ENCODE measurements at places on chromosomes 16 and 17.

DNA sequence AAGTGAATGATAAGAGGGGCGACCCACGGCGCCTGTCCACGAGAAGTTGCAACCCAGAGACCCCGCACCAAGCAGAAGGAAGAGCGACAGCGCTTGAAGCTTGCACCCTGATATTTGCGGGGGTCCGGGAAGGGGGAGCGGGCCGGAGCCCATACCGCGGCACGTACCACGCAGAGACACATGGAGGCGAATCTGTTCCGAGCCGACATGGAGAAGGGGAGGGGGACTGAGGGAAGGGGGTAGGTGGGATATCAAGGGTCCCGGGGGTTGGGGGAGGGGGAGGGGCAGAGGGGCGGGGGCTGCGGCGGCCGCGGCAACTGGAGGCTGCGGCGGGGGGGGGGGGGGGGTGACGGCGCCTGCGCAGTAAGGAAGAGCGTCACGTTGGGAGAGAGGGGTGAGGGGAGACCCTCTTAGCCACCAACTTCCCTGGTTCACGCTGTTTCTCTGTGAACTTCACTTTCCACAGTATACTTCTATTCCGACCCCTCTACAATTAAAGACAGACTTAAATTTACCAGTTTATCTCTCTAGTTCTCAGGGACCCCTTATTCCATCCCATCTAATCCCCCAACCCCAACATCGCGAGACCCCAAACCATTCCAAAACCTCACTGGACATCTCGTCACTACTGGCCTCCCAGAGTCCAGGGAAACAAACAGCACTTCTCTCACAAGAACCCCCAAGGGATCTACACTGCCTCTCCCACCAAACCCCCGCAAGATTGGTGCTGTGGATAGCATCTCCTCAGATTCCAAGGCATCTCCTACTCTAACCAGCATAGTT, 8.0 kb downstream of the DLG4 start:
- no peak for DNase-seq

DNA sequence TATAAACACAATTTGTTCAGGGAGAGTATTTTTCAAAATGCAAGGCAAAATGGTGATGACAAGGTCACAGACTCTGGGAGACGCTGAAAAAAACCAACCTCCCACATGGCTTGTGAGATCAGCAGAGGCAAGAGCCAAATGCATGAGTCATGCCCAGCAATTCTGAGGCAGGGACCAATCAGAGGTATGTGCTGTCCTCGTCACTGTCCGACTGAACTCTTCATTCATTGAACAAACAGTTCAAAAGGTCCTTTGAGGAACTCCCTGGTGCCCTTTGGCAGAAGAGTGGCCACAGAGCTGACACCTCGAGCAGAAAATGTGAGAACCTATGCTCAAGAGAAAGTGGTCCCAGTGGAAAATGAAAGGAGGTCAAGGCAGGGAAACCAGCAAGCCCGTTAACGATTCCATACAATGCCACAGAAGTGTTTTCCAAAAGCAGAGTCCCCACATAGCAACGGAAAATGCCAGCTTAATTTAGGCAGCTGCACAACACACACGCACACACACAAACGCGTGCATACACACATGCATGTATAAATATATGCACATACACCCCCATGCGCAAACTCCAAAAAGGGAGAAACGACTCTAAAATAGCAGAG, 50.9 kb downstream of the CDH11 start:
- DNase-seq, result no peak

- no peak for DNase-seq
These were observed 102.8 kb upstream of the KCNJ16 start for GRCh38 chr17:69972251-69972650.

DNA sequence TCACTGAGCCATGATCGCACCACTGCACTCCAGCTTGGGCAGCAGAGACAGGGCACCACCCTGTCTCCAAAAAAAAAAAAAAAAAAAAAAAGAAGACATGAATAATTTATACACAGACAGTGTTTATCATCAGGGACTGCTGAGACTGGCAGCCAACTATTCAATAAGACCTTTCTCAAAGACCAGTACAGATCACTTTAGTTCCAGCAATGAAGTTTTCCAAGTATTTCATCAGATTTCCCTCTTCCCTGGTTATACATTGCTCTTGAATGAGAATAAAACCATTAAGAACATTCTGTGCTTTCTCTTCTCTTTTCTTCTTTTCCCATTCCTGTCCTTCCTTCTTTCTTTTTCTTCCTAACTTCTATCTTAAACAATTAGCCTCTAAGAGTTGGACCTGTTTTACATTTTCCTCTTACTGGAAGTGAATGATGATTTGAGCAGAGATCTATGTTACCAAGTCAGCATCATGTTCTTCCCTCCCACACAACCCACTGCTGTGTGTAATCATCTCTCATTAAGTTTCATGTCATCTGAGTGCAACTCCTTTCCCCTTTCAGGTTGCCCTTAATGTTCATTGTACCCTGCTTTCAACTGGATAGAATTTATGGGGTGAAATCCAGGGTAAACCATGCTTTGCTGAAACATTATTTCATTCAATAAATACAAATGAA, 35.9 kb upstream of the SMIM36 start:
- DNase-seq, result no peak

GRCh38 chr17:2250140-2251095, 53.2 kb downstream of the SMG6 start:
- no peak for DNase-seq

DNA sequence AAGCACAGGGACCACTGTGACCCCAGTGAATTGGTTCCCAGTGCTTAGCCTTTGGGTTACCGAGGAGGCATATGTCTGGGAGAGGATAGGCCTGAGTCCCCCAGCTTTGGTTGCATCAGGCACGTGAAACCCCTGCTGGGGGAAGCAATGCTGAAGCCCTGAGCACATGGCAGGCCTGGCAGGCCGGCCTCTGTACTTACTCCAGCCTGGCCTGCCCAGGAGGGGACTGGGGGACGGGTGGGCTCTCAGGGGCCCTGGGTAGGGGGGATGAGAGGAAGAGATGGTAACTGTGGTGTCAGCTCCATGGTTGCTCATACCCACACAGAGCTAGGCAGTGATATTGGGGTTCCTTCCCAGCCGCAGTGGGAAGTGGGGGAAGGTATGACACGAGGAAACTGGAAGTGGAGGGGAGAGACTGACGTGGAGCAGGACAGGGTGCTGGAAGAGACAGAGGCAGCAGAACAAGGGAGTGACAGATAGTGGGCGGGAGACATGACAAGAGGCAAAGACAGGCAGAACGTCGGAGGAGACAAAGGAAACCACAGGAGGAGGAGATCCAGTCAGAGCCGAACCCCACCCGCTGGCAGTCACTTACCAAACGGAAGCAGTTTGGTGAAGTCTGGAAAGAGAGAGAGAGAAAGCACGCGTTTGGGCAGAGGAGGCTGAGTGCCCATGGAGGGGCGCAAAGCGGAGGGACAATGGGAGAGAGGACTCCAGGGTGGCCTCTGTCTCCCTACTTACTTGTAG, 9.1 kb downstream of the TMEM208 start:
- no peak for DNase-seq

DNA sequence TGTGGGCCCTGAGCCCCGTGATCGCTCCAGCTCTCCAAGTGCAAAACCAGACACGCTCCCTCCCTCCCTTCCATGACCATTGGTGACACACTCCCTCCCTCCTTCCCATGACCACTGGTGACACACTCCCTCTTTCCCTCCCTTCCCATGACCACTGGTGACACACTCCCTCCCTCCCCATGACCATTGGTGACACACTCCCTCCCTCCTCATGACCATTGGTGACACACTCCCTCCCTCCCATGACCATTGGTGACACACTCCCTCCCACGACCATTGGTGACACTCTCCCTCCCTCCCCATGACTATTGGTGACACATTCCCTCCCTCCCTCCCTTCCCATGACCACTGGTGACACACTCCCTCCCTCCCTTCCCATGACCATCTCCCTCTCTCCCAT, 56.3 kb downstream of the LMF1 start:
- DNase-seq, result no peak

GRCh38 chr16:64823481-64824075, 298.3 kb downstream of the CDH11 start:
- no peak for DNase-seq
